ENCODE measurements at places on chromosomes 2 and 18. TPM values are rescaled to one million over a fixed set of nuclear protein-coding genes. Genes with fewer than 3 reads are reported as not detected.

DNA sequence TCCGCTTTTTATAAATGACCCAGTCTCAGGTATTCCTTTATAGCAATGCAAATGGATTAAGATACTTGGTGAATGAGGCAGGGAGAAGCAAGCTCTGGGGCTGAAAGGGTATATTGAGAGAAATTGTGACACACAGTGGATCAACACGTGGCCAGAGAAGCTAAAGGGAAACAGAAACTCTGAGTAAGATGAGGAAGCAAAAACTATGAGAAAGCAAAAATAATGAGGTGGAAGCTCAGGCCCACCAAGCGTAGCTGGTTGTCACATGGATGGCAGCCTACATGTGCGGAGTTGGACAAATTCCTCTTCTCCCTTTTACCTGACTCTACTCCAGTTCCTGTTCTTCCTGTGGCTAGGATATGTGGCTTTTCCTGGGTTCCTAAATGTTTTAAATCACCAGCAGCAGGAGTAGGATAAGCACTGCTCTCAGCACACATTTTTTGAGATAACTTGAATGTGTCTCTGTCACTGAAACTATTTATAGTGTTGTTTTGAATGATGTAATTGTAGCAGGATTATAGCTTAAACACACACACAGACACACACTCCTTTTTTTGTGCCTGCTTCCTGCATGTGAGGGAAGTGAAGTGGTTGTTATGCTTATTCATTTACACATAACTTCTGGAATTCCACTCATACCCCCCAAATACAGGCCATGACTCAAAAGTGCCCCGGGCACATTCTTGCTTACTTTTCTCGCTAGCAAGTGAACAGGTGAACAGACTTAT lies 30.1 kb upstream of the EPC2 start:
- DNase-seq: no peak

The SIGLEC15 gene
- not detected for total RNA-seq

- DNase-seq: no peak
These were observed 122.3 kb upstream of the DDX18 start for GRCh38 chr2:117692001-117692763.

The C2orf66 gene
- not detected for total RNA-seq

DNA sequence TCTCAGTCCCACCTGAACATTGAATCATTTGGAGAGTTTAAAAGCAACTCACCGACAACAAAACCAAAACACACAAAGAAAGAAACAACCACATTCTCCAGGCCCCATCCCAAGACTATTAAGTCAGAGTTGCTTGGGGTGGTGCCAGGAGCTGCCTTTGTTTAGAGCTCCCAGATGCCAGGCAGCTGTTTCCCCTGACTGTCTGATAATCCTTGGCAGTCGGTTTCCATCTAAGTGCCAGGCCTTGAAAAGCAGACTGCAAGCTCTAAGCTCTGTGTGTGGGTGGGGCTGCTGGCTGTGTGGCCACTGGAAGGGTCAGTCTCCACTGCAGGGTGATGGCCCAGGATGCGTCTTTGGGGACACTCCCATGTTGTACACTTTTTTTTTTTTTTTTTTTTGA lies 255.3 kb upstream of the AGAP1 start:
- no peak for DNase-seq

DNA sequence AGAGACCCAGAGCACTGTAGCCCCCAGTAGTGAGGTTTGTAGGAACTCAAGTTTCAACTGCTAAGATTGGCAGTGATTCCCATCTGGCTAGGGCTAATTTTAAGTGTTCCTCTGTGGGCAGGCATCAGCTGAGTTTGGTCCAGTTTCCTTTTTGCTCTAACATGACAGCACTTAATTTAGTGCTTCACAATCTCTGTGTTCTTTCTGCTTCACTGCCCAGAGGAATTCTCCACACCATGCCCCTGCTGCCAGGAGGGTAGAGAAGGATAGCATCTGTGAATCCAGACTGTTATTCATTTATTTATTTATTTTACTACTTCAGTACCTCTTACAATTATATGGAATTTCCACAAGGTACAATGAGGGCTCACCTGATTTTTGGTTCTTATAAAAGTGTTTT lies 549.9 kb upstream of the FSIP2 start:
- no peak for DNase-seq

- no peak for DNase-seq
These were observed 264.5 kb upstream of the PIK3C3 start for GRCh38 chr18:41690332-41691127.

The ASB18 gene
- not detected for total RNA-seq

The CRYBA2 gene
- not detected for total RNA-seq

- DNase-seq: peak; percentile 53
These were observed 96.6 kb downstream of the BIRC6 start for GRCh38 chr2:32453242-32454062.

The NGEF gene
- 14.4 TPM for total RNA-seq

The ADAM23 gene
- total RNA-seq: not detected

- DNase-seq: no peak
These were observed 164.8 kb downstream of the MYO5B start for GRCh38 chr18:50030146-50030545.

GRCh38 chr2:183493040-183493439 lies 368.8 kb downstream of the NUP35 start:
- DNase-seq: no peak

- DNase-seq: no peak
These were observed 30.1 kb upstream of the MC5R start for GRCh38 chr18:13793819-13794218.

The CTAGE1 gene
- total RNA-seq: 0.02 TPM

- DNase-seq: no peak
These were observed 44.2 kb downstream of the CYP27C1 start for GRCh38 chr2:127175751-127176354.

The CELF4 gene
- not detected for total RNA-seq

DNA sequence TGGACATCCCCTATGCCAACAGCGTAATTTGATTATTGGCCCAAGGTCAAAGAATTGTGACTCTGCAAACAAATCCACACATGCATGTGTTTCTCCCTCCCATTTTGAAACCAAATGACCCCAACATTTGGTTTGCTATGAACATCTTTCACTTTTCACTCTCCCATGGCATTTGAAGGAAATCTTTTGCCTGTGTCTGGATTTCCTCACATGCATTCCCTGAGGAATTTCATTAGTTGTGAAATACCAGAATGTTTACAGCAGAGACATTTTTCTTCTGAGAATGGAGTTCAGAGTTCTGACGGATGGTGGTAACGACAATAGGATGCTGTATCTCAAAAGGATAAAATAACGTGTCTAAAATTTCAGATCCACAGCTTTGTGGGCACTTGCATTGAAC lies 60.3 kb upstream of the LMAN1 start:
- DNase-seq: no peak

GRCh38 chr2:226671141-226671676 lies 128.4 kb downstream of the IRS1 start:
- no peak for DNase-seq

GRCh38 chr18:57296336-57296735 lies 56.0 kb upstream of the ST8SIA3 start:
- DNase-seq: no peak
